Esophagus muscularis mucosa (tissue), 4 donors: ENCODE measurements at places on chromosomes 4 and X.

DNA sequence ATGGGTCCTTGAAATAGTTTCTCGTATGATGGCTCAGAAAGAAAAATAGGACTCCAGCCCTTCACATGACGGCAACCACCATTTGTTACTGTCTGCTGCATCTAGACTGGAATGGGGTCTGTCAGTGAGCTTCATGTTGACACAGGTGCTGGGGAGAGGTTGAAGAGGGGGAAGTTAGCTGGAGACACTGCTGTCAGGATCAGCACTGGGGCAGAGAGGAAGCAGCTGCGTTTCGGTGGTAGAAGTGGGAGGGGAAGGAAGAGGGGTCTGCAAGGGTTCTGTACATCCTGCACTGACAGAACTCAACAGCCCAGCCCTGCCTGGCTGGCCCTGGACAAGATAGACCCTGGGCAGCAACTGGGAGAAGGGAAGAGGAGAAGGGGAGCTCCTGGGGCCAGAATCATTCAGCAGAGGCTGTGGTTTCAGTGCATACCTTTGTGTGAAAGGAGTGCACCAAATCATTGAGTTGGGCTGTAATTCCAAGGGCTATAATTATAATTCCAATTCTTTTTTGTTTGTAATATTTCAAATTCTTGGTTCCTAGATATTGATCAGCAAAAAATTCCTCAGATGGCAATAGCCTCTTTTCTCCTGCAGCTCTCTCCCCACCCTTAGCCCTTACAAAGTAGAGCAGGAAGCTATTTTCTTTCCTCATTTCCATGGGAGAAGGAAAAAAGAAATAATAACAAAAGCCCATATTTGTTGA lies 119.4 kb upstream of the C1GALT1C1 start:
- DNase-seq, result no peak

DNA sequence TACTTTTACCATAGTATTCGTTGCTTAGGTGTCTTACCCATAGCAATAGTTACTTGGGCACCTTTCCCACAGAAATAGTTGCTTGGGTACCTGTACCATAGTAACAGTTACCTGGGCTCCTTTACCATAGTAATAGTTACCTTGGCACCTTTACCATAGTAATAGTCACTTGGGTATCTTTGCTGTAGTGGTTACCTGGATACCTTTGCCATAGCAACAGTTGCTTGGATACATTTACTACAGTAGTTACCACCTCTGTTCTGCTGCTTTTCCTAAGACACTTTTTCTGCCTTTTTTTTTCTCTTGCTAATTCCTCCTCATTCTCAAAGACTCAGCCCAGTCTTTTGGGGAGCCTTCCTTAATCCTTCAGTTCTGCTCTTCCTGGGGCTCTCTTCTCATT lies 272.8 kb upstream of the PUDP start:
- DNase-seq, result no peak

- no peak for DNase-seq
Measured at GRCh38 chrX:100647739-100648138, 3.7 kb downstream of the SRPX2 start.

- DNase-seq, result no peak
Measured at GRCh38 chrX:73563738-73564068, 706 bp downstream of the CHIC1 start.

DNA sequence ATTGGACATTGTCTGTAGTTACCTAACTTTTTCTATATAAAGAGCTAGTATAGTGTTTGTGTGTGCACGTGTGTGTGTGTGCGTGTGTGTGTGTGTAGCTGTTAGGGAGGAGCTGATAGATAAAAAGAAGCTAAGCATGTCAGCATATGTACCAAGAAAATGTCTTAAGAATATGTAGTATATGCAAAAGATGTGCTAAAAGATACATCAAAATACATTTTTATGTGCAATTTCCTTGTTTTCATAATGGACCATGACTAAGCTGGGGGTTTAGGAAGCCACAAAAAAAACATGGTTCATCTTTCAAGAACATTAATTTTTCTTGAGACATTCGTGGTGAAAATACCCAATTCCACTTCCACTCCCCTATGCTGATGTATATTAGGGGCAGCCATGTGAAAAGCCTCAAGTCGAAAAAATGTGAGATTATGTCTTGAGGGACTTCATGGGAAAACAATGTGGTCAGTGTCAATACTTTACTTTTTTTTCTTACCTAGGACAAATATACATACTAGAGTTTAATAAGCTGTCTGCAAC lies 1599.7 kb downstream of the ARAP2 start:
- no peak for DNase-seq

- DNase-seq, result no peak
Measured at GRCh38 chr4:184792950-184793555, 32.7 kb downstream of the ACSL1 start.

GRCh38 chrX:9378980-9379696 lies 85.7 kb upstream of the TBL1X start:
- no peak for DNase-seq

GRCh38 chr4:88792268-88792781 lies 94.7 kb upstream of the NAP1L5 start:
- no peak for DNase-seq

- DNase-seq, result no peak
Measured at GRCh38 chr4:138444260-138444659, 202.1 kb upstream of the SLC7A11 start.

DNA sequence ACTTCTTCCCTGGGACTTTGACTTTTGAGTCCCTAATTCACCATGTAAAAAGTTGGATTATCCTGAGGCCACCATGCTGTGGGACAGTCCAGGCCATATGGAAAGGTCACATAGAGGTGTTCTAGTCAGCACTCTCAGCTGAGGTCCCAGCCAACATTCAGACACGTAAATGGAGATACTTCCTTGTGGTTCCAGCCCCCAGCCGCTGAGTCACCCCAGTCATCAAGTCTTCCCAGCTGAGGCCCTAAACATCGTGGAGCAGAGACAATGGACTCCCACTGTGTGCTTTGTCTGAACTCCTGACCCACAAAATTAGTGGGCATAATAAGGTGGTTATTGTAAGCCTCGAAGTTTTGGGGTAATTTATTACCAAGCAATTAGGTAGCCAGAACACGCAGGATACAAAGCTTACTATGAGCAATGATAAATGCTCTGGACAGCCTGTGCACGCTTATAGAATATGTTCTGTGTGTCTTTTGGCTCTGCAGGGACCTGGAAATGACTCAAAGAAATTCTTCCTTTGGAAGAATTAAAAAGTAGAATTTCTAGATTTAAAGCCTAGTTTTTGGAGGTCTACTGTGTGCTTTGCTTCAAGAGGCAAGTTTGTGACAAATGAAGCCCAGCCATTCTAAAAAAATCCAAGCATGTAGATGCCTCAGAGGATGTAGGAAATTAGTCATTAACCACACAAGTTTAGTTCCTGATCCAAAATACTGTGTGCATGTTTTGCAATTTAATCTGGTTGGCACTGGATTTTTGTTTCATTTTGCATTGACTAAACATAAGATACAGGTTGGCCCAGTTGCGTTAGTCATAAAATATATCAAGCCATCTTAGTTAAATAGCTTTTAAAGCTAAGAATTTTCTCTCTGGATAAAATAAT lies 33.2 kb upstream of the SLC9A7 start:
- DNase-seq, result no peak

GRCh38 chr4:139300431-139301112 lies 733 bp upstream of the NAA15 start:
- DNase-seq, result no peak

DNA sequence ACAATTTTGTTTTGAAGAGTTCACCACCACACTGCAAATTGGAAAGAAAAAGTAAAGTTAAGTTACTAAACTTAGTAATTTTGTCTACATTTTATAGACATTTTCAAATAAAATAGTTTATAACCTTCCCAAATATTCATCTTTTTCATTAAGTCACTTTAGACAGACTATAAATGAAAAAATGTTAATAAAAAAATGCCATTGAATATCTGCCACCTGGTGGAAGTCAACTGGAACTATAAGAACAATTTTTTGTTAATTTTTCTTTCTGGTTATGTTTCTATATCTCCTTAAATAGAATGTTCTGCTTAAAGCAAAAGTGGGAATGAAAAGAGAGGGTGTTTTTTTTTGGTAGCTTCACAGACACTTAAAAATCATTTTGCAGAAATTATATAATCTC lies 534.4 kb upstream of the PCDH10 start:
- DNase-seq, result no peak

DNA sequence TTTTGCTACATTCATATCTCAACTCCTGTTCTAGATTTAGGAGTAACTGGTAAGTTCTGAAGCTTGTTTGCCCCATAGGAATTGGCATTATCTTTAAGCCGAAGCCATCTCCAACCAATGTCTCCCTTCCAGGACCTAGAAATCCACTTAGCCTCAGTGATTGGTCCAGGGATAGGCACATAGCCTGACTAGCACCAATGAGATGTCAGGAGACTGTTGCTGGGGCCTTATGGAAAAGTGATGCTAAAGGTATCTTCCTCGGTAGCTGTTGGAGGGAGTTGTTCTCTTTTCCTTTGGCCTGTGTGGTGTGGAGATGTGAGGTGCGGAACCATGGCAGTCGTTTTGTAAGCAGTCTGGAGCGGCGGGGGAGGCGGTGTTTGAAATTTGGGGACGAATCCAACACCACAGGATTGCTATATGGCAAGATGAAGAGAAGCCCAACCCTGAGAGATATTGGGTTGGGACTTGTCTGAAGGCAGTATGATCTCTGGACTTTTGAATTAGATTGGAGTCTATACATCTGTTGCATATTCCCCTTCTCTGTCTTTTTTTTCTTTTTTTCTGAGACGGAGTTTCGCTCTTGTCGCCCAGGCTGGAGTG lies 109.8 kb upstream of the ATP6AP2 start:
- no peak for DNase-seq

GRCh38 chr4:82481506-82481840 lies 51.1 kb downstream of the ENOPH1 start:
- DNase-seq, result peak; percentile 21

DNA sequence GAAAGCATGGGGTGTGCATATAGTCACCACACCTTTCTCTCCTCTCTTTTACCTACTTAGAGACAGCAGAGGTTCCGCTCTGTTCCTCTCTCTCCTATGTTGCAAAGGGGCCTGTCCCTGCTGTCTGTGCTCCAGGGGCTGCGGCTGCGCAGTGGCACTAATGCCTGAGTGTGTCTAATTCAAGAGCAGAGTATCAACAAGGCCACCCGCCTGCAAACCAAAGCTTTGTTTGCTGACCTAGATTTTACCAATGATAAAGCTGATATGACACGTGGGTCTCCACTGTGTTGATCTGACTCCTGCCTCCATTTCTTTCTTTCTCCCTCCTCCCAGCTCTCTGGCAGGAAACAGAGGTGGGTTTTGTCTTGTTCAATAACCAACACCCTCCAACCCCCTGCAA lies 74.9 kb downstream of the NSG1 start:
- no peak for DNase-seq

DNA sequence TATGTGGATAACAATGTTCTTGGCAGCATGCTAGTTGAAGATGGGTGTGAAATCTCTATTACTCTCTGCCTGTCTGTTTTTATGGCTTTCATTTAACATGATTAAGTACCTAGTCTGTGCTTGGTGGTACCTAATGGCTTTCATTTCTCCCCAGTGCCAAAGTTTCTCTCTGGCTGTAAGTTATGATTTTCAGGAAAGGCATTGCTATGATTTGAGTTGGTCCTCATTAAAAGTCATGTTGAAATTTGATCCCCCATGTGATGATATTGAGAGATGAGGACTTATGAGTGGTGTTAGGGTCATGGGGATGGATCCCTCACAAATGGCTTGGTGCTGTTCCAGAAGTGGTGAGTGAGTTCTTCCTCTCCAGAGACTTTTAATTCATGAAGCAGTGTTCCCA lies 162.4 kb upstream of the IL15 start:
- DNase-seq, result no peak

GRCh38 chr4:186859420-186859819 lies 135.8 kb upstream of the FAT1 start:
- DNase-seq, result no peak

GRCh38 chr4:138996090-138996489 lies 19.5 kb upstream of the NOCT start:
- DNase-seq, result no peak

- DNase-seq, result no peak
Measured at GRCh38 chr4:82918091-82918490, 17.6 kb downstream of the THAP9 start.

DNA sequence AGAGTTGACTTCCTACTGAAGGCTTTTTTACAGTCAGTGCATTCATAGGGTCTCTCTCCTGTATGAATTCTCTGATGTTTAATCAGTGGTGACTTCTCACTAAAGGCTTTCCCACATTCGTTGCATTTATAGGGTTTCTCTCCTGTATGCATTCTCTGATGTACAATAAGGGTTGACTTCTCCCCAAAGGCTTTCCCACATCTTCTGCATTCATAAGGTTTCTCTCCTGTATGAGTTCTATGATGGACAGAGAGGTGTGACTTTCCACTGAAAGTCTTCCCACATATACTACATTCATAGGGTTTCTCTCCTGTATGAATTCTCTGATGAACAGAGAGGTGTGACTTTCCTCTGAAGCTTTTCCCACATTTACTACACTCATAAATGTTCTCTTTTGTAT lies 45.2 kb downstream of the ZNF674 start:
- no peak for DNase-seq

DNA sequence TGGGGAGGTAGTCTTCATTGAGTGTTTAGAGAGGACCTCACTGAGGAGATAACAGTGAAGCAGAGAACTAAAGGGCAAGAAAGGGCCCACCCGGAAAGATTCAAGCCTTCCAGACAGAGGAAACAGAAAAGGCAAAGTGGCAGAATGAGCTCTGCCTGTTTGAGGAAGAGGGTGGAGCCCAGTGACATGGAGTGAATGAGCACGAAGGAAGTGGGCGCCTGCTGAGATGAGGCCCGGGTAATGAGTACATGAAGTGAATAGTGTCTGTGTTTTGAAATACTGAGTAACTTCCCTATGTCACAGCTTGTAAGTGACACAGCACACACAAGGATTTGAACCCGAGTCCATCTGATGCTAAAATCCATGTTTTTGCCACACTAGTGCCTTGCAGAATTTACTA lies 32.5 kb upstream of the TLR2 start:
- DNase-seq, result no peak

DNA sequence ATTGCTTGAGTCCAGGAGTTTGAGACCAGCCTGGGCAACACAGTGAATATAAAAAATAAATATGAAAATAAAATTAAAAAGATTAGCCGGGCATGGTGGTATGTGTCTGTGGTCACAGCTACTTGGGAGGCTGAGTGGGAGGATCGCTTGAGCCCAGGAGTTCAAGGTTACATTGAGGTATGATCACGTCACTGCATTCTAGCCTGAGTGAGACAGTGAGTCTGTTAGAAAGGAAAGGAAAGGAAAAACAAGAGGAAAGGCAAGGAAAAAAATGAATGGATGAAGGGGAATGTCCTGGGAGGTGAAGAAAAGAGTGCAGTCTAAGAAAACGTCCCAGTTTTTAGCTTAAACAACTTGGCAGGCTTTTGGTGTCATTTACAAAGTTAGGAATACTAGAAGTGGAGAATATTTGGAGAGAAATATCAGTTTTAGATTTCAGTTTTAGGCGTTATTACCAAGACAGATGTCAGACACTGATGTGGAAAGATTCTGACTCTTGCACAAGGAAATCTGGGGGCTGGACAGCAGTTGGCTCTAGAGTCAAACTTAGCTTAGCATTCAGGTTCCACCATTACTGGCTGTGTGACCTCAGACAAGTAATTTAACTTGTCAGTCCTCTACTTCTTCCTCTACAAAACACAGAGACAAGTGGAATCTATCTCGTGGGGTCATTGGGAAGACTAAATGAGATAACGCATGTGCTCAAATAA lies 139.0 kb downstream of the TSPAN5 start:
- DNase-seq, result no peak

- no peak for DNase-seq
Measured at GRCh38 chr4:108227923-108228322, 59.2 kb upstream of the LEF1 start.
